ENCODE measurements at places on chromosomes 5 and 9. TPM values are rescaled to one million over a fixed set of nuclear protein-coding genes. Genes with fewer than 3 reads are reported as not detected.

- DNase-seq: no peak
These were observed 21.5 kb upstream of the ASS1 start for GRCh38 chr9:130423272-130423671.

GRCh38 chr9:6641961-6642360 lies 3.6 kb downstream of the GLDC start:
- DNase-seq: no peak

DNA sequence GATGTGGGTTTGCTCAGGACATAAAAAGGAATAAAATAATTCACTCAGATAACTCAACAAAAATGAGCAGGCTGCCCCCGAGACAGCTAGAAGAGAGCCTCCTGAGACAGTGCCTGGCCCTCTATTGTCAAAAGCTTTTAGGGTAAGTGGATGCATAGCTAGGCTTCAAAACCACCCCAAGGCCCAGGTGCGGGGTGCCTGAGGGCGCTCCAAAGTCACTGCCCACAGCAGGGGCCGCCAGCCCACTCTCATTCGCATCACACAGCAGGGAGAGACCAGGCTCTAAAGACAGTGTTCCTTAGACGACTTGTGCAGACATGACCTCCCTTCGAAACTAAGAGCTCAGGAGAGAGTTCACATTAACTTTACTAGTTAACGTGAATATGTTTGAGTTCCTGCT lies 271.5 kb downstream of the FSTL4 start:
- DNase-seq: no peak

DNA sequence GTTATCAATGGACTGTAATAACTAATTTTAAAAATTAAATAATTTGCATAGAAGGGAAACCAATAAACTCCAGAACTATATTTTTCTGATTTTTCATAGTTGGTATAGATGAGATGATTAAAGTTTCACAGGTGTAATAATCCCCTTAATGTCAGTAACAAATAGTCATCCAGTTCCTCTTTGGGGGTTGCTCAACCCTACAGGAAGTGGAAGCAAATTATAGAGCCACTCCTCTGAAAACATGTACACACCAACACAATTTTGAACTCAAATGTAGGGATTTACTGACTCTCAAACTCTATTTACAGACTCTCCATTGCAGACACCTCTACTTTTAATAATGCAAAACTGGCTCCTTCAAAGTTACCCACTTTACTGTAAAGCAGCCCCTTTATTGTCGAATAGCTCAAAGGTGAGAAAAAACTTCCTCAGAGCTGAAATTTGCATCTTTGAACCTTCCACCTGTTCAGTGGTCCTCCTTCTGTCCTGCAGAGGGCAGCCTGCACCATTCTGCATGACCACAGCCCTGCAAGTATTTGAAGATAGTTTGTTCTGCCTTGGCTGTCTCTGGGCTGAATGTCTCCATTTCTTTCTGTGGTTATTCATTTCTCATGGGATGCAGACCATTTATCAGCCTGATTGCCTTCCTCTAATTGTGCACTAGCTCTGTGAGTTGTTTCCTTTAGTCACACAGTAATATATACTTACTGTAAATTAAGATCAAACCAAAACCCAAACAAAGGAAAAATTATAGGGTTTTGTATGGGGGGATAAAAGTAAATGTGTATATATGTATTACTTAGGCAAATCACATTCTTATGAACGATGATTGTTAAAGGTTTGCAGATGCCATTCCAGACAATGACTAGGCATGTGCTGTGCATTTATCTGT lies 383.2 kb upstream of the SGCD start:
- peak; percentile 53 for DNase-seq

- DNase-seq: no peak
These were observed 561.3 kb upstream of the WWC1 start for GRCh38 chr5:167730121-167730520.

- DNase-seq: no peak
These were observed 545 bp upstream of the CTSV start for GRCh38 chr9:97039514-97039860.

DNA sequence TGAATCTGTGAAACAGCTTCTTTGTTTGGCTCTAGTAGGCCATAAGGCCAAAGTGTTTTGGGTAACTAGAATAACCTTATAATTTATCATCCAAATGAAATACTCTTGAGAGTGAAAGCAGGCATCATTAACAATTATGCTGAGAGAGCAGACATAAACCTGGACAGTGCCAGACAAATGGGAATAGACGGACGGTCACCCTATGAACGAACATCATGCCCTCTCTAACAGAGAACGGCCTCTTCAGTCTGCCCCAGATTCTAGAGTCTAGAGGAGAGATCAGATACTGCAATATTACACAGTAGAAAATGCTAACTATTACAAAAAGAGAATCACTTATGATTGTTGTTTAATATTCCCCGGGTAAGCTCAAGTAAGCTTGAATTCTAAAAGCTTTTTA lies 68.5 kb downstream of the APBA1 start:
- DNase-seq: no peak

DNA sequence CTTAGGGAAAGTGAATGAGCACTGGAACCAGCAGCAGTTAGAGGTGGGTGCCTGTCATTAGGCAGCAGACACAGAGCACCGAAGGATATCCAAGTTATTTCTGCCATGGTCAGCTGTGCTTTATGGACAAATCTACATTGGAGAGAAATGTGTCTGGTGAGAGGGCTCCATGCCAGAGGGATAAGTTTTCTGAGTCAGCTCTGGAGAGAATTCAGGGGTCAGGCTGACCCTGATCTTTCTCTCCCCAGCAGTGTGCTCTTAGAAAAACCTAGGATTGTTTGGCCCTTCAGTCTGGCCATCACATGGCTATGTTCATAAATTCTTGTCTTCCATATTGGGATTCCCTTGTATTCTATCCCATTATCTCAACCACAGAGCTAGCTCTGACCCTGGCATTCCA lies 8.9 kb upstream of the IL17B start:
- no peak for DNase-seq

- DNase-seq: no peak
These were observed 86.7 kb downstream of the CDH6 start for GRCh38 chr5:31280210-31280609.

- DNase-seq: peak; percentile 86
These were observed 595 bp downstream of the PDLIM7 start for GRCh38 chr5:177496727-177497291.

GRCh38 chr9:34163434-34163833 lies 15.4 kb upstream of the UBAP1 start:
- DNase-seq: no peak

DNA sequence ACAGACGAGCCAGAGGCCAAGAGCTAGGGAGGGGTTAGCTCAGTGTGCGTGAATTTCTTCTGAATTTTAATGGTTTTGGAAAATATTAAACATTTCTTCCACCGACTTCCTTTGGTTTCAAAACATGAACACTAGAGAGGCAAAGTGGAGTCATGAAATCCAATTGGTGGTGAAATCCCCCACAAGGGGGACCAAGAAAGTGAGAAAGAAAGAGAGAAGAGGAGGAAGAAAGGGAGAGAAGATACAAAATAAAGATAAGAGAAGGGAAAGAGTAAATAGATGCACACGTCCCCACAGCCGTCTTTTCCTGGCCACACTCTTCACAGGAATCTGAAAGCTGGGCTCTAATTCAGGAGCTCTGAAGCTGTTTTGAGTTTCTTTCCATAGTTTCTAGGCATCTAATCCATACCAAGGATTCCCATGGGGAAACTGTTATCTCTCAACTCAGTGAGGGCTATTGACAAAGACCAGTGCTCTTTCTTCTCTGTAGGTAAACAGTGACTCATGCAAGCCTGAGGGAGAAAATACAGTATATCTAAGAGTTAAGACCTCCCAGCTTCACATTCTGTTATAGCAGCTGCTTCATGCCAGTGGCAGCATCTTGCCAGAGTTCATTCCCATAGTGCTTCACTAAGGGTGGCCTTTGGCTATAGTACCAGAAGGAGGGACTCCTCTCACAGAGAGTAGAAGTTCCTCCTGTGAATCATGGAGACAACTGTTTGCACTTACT lies 115.8 kb upstream of the LIFR start:
- no peak for DNase-seq

- DNase-seq: no peak
These were observed 170.2 kb upstream of the IRX2 start for GRCh38 chr5:2921651-2922050.

DNA sequence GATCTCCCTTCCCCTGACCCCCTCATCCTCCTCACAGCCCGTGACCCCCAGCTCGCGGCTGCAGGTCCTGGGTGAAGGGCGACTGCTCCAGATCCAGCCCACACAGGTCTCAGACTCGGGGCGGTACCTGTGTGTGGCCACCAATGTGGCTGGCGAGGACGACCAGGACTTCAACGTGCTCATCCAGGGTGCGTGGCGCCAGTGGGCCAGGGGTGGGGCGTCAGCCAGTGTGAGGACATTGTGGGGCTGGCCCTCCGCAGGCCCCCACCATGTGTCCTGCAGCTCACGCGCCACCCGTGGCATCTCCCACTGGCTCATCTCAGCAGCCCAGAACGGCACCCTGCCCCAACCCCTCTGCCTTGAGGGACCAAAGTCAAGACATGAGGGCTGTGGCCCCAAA lies 67.1 kb upstream of the ASS1 start:
- no peak for DNase-seq

GRCh38 chr5:132777209-132778069 lies at the start of gene SEPTIN8:
Gene SEPTIN8, minus strand, starts transcription at chr5:132777239. Its CDS starts 102 bp downstream, at chr5:132777137.
- DNase-seq: no peak

- no peak for DNase-seq
These were observed 95.3 kb upstream of the SLC12A2 start for GRCh38 chr5:127988146-127988760.

DNA sequence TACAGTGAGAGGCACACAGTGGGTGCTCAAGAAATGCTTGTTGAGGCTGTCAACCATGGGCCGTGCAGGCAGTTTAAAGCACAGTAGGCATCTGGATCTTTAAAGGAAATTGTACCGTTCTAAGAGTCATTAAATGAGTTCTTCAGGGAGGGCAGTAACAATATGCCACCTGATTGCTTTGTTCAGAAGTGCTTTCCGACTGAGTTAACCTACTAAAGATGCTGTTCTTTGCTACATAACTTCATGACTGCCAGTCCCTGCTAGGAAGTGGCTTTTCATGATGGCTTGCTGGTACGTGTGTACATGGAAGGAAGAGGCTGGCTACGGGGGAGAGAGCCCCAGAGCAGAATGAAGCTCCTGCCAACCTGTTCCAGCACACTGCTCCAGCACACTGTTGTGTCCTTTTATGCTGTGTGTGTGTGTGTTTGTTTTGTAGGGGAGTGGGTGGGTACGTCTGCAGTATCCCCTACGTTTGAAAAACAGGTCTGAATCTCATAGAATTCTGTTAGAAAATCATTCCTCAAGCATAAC lies 41.9 kb upstream of the PPP2R2B start:
- no peak for DNase-seq

GRCh38 chr9:87682085-87682484 lies 43.8 kb upstream of the CTSL start:
- DNase-seq: no peak

- DNase-seq: no peak
These were observed 60.0 kb upstream of the CARTPT start for GRCh38 chr5:71658916-71659662.

GRCh38 chr5:40601198-40601868 lies 78.4 kb upstream of the PTGER4 start:
- no peak for DNase-seq

- DNase-seq: no peak
These were observed 7.2 kb downstream of the PDCD6 start for GRCh38 chr5:278646-279045.

GRCh38 chr9:127773272-127773671 lies 5.2 kb downstream of the SH2D3C start:
- no peak for DNase-seq

DNA sequence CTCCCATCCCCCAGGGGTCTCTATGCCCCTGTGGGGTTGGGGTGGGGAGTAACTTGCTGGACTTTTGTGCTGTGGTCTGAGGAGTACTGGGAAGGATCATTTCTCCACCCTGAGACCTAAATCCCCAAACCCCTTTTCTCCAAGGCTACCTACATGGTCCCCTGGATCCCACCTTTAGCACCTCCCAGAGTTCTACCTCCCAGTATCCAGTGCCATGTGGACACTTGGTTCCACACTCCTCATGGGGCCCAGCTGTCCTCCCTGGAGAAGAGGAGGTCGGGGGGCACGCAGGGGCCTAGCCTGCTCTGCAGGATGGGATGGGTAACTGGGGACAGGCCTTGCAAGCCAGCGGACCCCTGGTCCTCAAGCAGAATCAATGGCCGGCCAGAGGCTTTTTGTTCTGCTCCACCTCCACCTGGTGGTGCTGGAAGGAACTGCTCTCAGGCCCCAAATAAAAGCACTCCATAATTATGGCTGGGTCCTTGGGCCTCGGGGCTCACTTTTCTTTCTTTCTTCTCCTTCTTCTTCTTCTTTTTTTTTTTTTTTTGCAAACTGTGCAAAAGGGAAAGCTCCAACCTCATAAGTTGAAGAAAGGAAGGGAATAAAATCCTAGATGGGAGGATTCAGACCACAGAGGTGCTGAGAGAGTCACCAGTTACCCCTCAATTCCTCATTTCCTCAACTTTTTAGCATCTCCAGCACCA lies 68.4 kb downstream of the PSD2 start:
- peak; percentile 77 for DNase-seq

DNA sequence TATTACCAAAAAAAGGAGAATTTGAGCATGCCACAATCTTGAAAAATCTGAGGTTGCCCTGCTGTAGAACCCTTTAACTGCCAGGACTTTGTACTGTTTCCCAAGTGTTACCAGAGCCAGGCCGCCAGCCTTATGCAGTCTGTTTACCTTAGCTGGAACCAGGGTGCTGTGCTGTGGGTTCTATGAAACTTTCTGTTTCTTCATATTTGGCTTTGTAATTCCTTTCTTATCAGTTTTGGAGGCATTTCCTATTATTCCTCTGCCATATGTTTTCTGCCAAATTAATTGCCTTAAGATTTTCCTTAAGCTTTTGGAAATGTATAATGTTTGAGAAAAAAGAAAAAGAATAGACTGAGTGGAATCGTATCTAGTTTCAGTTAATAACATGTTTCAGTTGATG lies 2.1 kb downstream of the S1PR3 start:
- DNase-seq: no peak

DNA sequence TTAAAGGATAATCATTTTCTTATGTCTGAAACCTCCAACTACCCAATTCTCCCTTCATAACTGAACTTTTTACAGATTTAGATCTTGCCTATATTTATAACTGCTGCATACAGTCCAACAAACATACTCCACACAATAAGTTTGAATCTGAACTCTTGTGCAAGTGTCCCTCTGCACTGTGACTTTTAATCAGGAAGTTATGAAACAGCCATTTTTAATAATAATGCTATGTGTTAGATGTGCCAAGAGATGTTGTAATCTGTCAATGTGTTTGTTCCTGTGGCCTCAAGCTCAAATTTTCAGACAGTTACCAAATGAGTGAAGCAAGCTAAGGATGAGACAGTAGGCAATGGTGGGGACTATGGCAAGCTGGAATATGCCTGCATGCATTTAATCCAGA lies 57.6 kb upstream of the MTAP start:
- DNase-seq: no peak

SOHLH1 gene
- not detected for total RNA-seq

TAF11L10 gene
- total RNA-seq: not detected

EGFLAM gene
- total RNA-seq: 3.7 TPM

HRCT1 gene
- 7.2 TPM for total RNA-seq

UGT3A2 gene
- 0.44 TPM for total RNA-seq

CYSRT1 gene
- 1.9 TPM for total RNA-seq

KIF27 gene
- total RNA-seq: 10.7 TPM

PJA2 gene
- 102 TPM for total RNA-seq

OR1J2 gene
- 0.42 TPM for total RNA-seq

N4BP3 gene
- total RNA-seq: 3.3 TPM

IL11RA gene
- 19.4 TPM for total RNA-seq

NLN gene
- 23.8 TPM for total RNA-seq

Data from ureter (tissue), 1 donor.